HFF-Myc (cell line): ENCODE measurements at places on chromosomes 4 and X.

- DNase-seq = no peak
These were observed 1.3 kb upstream of the PIM2 start for GRCh38 chrX:48919947-48920717.

DNA sequence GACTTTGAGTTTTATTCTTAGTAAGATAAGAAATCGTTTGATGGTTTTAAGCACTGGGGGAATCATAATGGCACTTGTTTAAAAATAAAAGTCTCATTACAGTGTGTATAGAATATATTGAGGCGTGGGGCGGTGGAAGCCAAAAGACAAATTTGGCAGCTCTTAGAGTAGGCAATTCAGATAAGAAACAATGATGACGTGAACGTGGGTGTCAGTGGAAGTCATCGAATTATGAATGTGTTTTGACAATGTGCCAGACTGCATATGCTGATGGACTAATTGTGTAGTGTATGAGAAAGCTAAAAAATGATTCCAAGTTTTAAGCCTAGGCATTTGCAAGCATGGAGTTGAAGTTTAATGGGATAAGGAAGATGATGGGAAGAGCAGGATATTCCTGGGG is 35.8 kb downstream of the SPANXD start:
- DNase-seq = no peak

- no peak for DNase-seq
These were observed 86.1 kb downstream of the MAGEC1 start for GRCh38 chrX:141989815-141990214.

DNA sequence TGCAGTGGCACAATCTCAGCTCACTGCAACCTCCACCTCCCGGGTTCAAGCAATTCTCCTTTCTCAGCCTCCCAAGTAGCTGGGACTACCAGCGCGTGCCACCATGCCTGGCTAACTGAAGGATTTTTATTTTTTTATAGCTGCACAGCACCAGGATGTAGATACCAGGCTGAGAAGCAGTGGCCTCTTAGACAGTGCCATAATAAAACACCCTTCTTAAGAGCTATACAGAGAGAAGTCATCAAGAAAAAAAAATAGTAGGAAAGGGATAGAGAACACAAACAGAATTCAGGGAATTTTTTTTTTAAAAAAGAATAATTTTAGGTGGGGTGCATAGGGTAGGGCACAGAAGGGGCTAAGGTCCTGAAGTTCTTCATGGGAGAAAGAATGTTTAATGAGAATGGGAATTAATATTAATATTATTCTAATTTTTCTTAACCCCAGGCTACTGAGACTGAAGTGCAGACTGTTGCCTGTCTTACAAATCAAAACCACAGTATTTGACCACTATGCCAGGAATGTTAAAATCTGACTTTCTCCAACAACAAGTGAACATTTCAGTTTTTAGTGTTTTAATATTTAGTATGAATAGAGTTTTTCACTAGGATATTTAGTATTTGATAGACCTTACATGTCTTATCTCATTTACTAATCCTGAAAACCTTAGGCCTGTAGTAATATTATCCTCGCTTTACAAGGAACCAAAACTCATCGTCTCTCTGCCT is 146.7 kb downstream of the KCNIP4 start:
- no peak for DNase-seq

DNA sequence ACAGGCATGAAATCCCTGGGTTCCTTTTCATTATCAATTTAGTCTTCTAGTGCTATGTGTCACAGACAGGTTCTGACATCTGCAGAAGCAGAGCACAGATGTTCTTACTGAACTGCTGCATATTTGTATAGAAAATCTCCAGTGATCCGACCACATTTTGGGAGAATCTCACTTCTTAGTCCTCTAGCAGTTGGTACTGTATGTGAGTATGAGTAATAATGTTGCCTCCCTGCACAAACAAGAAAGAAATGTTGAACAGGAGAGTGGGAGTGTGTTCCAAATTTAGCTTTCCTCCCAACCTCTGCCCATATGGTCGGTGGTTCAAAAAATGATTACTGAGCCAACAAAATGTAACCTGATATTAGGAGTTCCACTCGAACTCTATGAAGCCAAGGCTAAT is 165.3 kb upstream of the GPC4 start:
- no peak for DNase-seq

- DNase-seq = no peak
These were observed 164.3 kb downstream of the RAPGEF2 start for GRCh38 chr4:159266981-159267868.

- DNase-seq = no peak
These were observed 21.8 kb upstream of the CCNI start for GRCh38 chr4:77097611-77098010.

- DNase-seq = no peak
These were observed 1.1 kb upstream of the TMEM164 start for GRCh38 chrX:110001740-110002299.

DNA sequence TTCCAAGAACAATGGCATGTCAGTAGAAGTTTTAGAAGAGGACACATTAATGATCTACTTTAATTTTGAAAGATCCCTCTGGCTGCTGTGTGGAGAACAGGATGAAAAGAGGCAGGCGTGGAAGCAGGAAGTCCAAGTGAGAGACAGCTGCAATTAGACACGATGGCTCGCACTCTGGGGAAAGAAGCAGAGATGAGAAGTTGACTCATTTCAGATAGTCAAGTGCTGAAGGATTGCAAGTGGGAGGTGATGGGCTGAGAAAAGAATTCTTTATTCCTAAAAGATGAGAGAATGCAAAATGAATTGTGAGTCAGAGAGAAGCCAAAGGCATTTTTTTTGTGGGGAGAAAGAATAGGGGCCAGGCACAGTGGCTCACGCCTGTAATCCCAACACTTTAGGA is 16.5 kb downstream of the RXFP1 start:
- no peak for DNase-seq

DNA sequence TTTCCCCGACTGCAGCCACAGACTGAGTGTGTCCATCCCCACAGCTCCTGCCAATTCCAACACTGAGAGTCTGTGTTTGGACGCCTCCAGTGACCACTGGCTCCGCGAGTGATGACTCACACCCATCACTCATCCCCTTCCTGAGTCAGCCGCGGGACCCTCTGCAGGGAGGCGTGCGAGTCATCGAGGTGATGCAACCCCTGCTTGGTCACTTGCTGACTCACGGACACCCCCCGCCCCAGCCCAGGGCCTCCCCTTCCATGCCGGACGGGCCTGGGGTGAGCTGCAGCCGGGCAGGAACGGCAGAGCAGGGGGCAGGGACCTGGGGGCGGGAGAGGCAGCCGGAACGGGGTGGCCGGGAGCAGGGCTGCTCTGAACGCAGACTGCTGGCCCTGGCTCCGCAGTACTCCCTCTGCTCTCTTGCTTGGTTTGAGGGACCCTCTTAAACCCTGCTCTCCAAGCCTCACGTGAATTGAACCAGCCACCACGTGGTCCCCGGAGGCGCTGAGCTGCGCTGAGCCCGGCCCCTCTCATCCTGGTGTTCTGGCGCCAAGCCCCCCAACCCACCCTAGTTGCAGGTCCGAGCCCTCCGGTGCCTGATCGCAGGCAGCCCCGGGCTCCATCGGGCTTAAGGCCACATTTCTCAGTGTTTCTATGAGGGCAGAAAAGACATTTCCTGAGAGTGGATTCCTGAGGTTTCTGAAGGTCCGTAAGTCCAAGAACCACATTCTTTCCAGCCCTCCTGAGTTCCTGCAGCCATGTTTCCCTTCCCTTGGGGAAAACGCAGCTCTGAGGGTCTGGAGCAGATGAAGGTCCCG is 32.4 kb downstream of the FGFRL1 start:
- DNase-seq = peak; percentile 93

DNA sequence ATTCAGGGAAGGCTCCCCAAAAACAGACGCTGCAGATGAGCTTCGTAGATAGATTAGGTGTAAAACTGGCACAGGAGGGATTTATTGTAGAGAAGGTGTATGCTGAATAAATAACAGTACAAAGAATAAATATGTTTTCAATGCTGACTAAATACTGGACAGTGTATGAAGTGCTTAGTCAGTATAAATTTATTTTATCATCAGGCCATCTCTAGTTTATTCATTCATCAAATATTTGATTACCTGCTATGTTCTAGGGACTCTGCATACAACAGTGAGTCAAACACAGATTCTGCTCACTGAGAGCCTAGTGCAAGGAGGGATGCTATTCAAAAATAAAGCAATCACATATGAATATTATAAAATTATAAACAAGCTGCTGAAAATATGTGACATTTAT is 63.6 kb upstream of the TSPAN5 start:
- no peak for DNase-seq

DNA sequence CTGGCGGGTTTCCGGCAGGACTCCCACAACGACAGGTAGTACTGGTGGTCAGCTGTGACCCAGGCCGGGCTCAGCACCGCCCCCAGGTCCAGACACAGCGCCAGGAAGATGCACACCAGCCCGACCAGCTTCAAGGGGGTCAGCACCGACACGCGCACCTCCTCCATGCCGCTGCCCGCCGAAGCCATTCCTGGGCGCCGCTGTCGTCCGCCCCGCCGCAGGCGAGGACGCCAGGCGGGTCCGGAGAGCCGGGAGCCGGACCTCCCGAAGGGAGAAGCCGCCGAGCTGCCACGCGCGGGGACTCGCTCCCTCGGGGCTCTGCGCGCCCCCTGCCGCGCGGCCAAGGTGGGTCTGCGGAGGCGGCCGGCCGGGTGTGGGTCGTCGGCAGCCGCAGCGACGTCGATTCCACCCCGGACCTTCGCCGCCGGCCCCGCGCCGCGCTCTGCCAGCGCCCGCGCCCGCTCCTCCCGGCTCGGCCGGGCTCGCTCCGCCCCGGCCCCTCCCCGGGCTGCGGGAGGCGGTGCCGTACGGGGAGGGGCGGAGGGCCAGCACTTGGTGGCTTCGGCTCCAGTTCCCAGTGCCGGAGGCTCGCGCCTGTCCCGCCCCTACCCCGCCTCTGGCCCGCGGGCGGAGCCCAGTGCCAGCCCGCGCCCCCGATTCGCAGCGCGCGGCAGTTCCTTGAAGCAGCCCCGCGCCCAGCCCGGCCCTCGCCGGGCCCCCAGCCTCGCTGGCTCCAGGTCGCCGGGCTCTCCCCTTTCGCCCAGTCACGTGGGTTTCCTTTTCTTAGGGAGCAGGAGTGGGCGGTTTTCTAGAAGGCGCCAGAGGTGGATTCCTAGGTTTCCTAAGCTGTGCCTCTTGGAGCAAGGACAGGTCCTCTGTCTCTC is at the start of gene TMEM47:
Gene TMEM47, minus strand, starts transcription at position 444 of the 884 bp plus-strand sequence. Its CDS starts 256 bp downstream, at position 188.
- DNase-seq = no peak

- no peak for DNase-seq
These were observed 116.7 kb downstream of the NYX start for GRCh38 chrX:41563876-41564275.

DNA sequence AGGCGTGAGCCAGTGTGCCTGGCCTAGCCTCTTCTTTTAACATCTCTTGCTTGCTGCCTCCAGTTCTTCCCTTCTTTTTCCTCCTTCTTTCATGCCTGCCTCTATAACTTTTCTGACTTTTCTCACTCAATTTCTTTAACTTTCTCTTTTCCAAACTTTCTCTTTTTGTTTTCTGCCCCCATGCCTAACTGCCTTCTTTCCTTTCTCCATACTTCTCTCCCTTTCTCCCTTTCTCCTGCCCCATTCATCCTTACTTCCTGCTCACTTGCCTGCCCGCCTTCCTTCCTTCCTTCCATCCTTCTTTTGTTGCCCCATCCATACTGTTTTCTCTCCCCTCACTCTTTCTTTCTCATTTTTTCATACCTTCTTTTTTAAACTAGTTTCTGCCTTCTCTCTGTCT is 105.2 kb downstream of the RBMX2 start:
- DNase-seq = no peak

- no peak for DNase-seq
These were observed 2.0 kb downstream of the MID1IP1 start for GRCh38 chrX:38803243-38803587.

- no peak for DNase-seq
These were observed 3.8 kb downstream of the RGS12 start for GRCh38 chr4:3296651-3297050.

DNA sequence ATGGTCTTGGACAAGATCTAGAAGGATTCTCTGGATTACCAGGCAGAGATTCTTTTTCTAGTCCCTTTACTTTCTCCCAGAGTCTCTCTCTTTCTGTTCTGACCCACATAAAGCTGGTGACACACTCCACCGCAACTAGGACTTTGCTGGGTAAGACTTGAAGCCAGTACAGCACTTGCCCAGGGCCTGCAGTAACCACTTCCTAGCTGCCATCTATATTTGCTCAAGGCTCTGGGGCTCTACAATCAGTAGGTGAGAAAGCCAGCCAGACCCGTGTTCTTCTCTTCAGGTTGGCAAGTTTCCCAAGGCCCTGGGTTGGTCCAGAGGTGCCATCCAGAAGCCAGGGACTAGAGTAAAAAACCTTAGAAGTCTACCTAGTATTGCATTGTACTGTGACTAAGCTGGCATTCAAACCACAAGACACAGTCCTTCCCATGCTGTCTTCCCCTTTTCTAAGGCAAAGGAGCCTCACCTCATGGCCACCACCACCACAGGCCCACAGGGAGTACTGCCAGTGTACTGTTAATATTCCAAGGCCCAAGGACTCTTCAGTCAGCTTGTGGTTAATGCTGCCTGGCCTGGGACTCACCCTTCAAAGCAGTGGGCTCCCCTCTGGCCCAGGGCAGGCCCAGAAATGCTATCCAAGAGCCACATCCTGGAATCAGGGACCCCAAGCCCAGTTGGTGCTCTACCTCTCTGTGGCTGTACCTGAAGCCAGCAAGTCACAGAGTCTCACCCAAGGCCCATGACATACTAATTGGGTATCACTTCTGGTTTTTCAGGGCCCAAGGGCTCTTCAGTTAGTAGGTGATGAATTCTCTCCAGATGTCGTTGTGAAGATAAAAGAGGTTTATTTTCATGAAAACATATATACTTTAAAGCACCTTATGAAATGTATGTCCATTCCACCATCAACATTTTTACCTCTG is 54.7 kb downstream of the CD38 start:
- no peak for DNase-seq
